ENCODE measurements at places on chromosomes 5 and 9.

- DNase-seq, result no peak
Observed at GRCh38 chr5:144156767-144157171, 13.7 kb downstream of the YIPF5 start.

DNA sequence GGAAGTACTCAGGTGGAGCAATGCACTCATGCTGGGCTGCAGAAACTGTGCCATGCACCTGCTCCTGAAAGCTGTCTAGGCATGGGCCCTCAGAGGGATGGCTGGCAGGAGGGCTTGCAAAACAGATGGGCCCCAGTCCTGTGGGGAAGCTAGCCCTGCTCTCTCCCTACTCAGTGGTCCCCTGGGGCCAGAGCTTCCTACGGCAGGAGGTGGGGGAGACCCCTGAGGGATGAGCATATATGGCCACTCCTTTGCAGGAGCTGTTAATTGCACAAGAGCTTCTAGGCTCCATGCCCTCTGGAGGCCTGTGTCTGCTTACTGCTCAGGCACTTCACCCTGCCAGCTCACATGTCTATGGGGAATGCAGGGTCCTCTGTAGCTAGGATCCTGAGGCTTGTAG, 545.3 kb upstream of the PTPRD start:
- DNase-seq, result no peak

DNA sequence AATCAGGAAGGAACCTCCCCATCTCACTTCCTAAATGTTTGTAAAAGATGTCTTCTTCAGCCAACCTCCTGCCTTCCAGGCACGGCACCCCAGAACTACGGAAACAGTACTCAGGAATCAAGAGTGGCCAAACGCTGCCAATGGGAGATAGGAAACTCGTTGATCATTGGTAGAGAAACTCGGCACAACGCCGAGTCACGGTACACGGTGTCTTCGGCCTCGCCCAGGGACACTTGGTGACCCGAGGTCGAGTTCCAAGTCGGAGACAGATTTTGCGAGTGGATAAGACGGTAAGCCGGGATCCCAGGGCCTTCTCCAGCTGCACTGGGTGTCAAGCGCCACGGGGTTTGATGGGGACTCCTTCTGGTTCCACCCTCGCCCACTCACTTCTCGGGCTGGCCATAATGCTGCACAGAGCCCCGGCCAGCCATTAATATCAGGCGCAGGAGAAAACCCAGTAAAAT, 343 bp downstream of the KIAA0825 start:
- DNase-seq, result no peak

GRCh38 chr5:109580225-109580624, 109.5 kb upstream of the MAN2A1 start:
- DNase-seq, result no peak

DNA sequence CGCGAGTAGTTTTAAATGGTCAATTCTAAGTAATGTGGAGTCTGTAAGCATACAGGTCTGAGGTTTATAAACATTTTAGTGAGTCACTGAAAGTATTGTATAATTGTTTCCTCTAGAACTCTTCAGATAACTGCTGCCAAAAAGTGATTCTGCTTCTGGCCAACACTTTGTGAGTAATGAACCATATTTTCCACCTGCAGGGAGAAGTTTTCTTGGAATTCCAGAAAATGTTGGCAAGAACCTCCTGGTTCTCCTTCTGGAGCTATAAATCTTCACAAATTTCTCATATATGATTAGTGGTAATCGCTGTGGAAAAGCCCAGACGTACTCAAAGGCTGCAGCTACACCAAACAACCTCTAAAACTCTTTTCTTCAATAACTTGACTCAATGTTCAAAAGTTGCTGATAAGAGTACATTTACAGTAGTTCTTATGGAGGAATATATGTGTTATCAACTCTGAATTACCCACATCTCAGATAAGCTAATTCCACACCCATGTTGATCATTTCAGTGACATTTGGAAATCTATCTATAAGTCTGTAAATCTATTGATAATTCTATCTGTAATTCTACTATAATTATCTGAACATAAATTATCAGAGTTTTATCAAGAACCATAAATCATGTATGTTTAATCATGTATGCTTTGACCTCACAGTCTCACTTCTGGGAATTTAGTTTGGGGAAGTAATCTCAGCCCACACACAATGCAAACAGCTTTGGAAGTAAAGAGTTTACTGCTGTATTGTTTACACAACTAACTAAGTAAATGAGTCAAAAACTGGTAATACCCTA, 74.1 kb downstream of the FNBP1 start:
- no peak for DNase-seq

GRCh38 chr5:37437711-37438110, 58.6 kb downstream of the WDR70 start:
- no peak for DNase-seq

- no peak for DNase-seq
Observed at GRCh38 chr9:68947015-68947414, 66.9 kb downstream of the PRKACG start.

DNA sequence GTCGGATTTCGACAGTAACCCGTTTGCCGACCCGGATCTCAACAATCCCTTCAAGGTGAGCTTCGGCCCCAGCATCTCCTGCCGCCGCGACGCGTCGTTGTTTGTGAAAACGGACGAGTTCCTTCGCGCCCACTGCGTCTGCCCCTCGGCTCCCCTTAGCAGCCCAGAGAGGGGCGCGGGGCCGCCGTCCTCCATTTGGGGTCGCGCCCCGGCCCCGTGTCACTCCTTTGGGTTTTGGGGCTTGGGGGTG, 182 bp downstream of the SCAMP1 start:
- no peak for DNase-seq

- no peak for DNase-seq
Observed at GRCh38 chr9:136754059-136754572, 3.9 kb downstream of the LCN8 start.

DNA sequence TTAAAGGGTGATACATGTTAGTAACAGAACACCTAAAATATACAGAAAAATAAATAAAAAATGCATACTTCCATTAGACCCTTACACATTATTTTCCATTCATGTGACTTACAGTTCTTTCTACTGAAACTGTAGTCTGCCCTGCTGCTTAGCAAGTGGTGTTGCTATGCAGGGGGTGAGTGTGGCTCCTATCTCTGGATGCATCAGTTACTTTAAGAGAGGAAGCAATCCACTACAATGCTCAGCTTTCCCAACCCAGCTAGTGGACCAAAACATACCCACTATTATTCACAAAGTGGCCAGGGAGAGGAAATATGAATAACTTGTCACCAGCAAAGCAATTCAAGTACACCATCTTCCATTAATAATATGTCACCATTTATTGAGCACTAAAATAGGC, 121.8 kb downstream of the DOCK2 start:
- DNase-seq, result no peak

DNA sequence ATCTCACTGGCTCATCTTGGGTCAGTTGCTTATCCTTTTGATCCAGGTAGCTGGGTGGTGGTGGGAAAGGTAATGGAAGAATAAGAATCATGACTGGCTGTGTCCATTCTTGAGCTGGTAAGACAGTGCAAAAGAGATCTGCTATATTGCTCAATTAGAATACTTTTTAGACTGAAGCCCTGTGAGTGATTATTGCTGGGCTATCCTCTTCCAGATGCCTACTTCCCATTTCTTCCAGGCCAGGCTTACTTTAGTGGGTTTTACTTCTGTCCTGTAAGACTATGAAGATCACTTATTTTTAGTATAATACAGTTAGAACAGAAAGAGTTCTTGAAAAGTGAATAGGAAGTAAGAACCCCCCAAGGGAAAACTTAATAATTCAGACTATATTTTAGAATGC, 7.2 kb downstream of the MARCHF6 start:
- no peak for DNase-seq

DNA sequence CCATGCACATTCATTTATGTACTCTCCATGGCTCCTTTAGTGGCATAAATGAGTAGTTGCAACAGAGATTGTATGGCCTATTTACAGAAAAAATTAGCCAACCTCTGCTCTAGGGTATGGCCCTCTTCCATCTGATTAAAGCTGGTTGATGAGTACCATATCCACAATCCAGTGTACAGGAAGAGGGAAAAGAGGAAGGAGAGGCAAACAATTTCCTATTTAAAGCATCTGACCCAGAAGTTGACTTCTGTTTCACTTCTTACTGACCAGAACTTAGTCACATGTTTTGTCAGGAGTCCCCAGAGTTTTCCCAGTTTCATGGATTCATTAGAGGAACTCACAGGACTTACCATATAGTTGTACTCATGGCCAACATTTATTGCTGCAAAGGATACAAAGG, 68.6 kb upstream of the STARD4 start:
- DNase-seq, result no peak

GRCh38 chr5:15334551-15335266, 165.3 kb upstream of the FBXL7 start:
- no peak for DNase-seq

DNA sequence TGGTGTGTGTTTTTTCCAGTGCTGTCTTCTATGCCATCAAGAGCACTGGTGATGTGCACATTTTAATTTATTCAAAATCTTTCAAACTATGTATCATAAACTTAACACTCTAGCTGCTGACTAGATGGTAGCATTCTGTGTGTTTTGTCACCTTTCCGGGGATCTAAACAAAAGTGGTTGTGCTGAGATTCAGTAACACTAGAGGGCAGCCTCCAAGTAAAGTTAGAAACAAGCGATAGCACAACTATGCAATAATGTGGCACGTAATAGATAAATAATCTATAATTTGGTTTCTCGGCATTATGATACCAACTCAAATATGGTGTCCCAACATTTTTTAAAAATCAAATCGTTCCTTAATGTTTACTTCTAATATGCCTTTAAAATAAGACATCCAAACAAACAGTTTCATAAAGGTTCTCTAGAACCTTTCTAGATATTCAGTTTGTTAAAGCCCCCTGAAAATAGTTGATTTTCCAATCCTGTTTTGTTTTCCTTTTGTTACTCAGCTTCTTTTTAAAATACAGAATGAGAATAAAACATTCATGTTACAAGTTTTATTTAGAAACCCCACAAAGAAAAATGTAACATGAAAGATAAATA, 16.9 kb downstream of the SEMA6A start:
- no peak for DNase-seq

DNA sequence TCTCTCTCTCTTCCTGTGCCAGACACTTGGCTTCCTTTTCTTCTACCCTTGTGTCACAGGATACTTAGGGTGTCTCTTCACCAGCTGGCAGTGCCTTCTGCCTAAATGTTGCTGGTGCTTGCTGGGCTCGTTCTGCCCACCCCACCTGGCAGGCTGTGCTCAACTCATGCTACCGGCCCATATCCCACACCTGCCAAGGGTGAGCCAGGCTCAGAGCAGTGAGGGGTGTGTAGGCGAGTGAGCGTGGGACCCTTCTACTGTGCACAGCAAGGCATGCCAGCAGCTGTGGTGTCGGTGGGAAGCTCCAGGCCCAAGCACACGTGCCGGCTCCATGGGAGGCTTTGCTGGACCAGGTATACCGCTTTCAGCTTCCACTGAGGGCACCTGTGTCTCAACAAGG, 1626.7 kb upstream of the ACO1 start:
- no peak for DNase-seq

DNA sequence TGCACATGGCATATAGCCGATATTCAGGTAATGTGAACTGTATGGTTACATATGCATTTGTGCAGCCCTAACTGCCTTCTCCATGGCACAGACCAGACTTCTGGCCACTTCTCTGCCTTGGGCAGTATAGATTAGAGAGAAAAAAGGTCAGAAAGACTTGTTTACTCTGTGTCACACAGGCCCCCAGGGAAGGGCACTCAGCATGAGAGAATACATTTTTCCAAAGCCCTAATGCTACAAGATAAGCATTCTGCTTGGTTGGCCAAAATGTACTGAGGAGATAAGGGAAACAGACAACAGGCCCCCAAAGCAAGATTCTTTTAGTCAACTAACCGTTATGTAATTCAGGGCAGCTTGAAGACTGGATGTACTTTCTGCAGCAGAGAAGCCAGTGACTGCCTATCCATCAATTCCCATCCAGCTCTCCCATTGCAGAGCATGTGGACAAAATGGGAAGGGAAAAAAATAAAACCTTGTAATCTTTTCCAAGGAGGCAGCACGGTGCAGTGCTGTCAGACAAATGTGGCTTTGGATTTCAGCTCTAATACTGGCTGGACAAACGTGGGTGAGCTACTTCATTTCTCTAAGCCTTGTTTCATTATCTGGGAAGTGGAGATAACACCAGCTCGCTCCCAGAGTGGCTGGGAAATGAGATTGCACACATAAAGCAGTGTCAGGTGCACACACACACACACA, 205.9 kb downstream of the NSG2 start:
- DNase-seq, result no peak
